Brain (organoid and tissue), 16 donors: ENCODE measurements at places on chromosomes 16 and 17.

GRCh38 chr16:28538733-28539596, at the start of gene NUPR1:
Gene NUPR1 (minus strand): TSS chr16:28538974. CDS start chr16:28538907, 67 bp downstream.
- DNase-seq, result no peak

DNA sequence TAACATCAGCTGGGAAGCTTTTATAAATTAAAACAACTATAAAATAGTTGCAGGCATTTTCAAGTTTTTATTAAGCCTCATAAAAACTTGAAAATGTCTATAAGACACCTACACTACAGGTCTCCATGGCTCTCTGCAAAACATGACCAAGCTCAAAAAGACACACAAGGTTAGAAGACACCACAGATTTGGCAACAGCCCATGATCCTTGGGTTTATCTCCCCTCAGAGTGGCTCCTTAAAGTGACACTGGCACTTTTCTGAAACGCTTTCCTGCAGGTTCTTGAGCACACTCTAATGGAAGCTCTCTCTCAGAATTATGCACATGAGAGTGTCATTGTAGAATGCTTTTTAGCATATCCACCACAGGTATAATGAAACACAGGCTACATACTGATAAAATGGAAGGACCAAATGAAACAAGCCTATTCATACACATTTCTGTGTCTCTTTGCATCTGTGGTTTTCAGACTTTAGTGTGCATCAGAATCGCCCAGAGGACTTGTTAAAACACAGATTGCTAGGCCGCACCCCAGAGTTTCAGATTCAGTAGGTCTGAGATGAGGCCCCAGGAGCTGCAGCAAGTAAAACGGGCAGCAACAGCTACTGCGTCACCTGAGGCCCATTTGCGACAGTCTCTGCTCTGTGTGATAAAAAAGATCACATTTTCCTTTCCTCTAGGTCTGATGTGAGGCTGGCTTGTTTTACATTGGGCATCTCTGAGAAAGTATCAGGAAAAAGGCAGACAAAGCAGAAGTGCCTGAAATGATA, 75.0 kb upstream of the WSB1 start:
- no peak for DNase-seq

GRCh38 chr17:79813297-79814126, 16.6 kb upstream of the CBX8 start:
- DNase-seq, result peak; percentile 77

- DNase-seq, result no peak
Observed at GRCh38 chr16:2213817-2214718, 572 bp downstream of the PGP start.

GRCh38 chr16:441447-441846, 16.0 kb downstream of the RAB11FIP3 start:
- no peak for DNase-seq

- DNase-seq, result no peak
Observed at GRCh38 chr16:27483624-27484023, 66.1 kb downstream of the GTF3C1 start.

GRCh38 chr16:27492588-27492979, 57.1 kb downstream of the GTF3C1 start:
- DNase-seq, result no peak

GRCh38 chr16:85600530-85601271, 12.4 kb upstream of the GSE1 start:
- DNase-seq, result no peak

- no peak for DNase-seq
Observed at GRCh38 chr17:4972322-4972721, 4.7 kb upstream of the SPAG7 start.

GRCh38 chr17:31907342-31907962, 5.9 kb upstream of the UTP6 start:
- DNase-seq, result peak; percentile 50

DNA sequence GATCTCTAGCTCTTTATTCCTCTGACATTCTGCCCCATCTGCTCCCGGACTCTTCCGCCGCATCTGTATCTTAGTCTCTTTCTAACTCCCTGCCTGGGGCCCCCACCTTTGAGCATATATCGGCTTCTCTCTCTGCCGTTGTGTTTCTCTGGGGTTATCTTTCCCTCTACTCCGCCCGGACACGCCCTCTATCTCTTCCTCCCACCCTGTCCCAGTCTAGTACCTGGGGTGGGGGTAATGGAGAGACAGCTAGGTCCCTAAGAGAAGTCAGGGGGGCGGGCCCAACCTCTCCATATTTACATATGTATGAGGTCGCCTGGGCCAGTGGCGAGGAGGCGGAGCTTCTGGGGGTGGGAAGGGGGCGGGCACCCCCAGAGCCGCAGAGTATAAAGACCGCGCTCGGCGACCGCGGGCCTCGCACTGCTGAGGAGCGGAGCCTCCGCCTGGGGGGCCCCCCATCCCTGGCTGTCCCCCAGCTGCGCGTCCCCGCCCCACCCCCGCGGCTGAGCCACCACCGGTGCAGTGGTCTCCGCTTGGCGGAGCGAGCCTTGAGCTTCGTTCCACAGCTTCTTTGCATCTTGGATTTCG, at the start of gene ATP1B2:
Gene ATP1B2, plus strand, starts transcription at position 418 of the 588 bp plus-strand sequence. CDS start 593 bp downstream, outside the sequence.
- DNase-seq, result peak; percentile 96

GRCh38 chr16:27285676-27286196, 17.2 kb upstream of the NSMCE1 start:
- DNase-seq, result no peak

- no peak for DNase-seq
Observed at GRCh38 chr16:35147556-35148504, 1688.4 kb downstream of the TP53TG3F start.

- DNase-seq, result peak; percentile 89
Observed at GRCh38 chr17:7929158-7930023, at the start of gene KCNAB3. Gene KCNAB3 (minus strand): TSS chr17:7929856. CDS start chr17:7929435, 421 bp downstream.

DNA sequence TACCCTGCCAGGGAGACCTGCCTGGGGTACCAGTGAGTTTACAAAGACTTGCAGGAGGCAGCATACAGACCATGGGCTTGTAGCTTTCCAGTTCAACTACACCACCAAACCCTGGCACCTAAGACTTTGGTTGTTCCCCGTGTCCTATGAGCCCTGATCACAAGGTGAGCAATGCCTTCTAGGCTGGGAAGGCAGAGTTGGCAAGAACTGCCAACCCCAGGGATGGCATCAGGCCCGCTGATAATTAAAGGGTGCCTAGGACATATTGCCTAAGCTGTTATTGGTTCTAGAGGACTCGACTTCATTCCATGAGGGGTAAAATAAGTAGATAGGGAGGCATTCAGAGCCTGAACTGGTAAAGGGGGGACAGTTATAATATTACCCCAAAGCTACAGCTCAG, 41.3 kb downstream of the CDH13 start:
- DNase-seq, result no peak

GRCh38 chr17:51612692-51613091, 352.3 kb downstream of the UTP18 start:
- no peak for DNase-seq

GRCh38 chr16:47063011-47063724, 80.6 kb downstream of the NETO2 start:
- no peak for DNase-seq

DNA sequence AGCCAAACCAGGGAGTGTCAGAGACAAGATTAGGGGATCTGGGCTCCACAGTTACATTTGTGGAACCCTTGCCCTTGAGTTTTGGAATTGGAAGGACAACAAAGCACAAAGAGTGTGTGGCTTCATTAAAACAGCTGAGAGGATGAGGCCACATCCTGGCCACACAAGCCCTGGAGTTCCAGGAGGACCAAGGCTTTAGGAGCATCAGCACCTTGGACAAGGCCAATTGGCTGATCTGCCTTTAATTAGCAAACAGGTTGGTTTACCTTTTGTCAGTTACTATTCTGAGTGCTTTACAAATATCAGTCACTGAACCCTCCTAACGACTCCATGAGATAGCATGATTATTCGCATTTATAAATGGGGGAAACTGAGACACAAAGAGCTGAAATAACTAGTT, 54.7 kb downstream of the SLC6A2 start:
- DNase-seq, result no peak

- no peak for DNase-seq
Observed at GRCh38 chr17:3768341-3768740, 32.6 kb downstream of the ITGAE start.

GRCh38 chr16:85728879-85729278, 22.0 kb downstream of the C16orf74 start:
- DNase-seq, result no peak

- no peak for DNase-seq
Observed at GRCh38 chr16:86044241-86044671, 145.3 kb downstream of the IRF8 start.

DNA sequence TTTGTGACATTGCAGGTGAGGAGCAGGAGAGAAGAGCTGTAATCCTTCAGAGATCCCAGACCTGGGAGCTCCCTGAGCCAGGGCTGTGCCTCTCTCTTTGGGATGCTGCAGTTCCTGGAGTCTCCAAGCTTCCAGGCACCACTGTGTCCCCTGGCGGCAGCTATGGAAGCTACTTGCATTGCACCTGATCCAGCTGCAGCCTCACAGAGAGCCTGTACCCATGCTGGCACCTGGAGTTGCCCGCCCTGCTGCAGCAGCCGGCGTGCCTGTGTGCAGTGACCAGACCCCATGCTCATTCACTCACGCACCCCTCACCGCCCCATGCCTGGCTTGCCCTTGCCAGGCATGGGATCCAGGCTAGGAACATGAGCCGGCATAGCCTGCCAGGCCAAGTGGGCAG, 51.8 kb upstream of the MED9 start:
- DNase-seq, result no peak

- DNase-seq, result no peak
Observed at GRCh38 chr16:25449802-25450201, 192.2 kb upstream of the ZKSCAN2 start.
